Stimulated activated CD4-positive, alpha-beta T cell treated with anti-CD3 and anti-CD28 coated beads, Interleukin-2, amount 100 ng/mL, for 24 hours (primary cell): ENCODE measurements at places on chromosomes 5 and 9.
A peak's percentile ranks its signal among the peaks of the same experiment; 100 is the strongest.

DNA sequence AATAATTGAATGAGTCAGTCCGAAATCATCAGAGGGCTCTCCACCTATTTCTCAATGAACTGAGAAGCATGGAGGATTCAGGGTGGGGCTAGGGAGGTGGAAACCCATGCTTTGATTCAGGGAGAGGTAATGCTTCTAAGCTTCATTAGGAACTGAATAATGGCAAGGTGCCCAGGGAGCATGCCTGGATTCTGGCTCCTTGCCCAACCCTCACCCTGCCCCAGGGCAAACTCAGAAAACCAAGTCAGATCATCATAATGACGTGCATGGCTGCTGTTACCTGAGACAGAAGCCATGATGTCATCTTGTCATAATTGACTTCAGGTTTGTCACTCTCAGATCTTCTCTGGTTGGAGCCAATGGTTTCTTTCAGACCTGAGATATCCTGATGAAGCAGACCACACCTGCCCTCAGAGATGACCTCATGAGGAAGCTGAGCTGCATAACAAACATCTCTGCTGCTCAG lies 199.6 kb downstream of the SYK start:
- peak; percentile 7 for DNase-seq

DNA sequence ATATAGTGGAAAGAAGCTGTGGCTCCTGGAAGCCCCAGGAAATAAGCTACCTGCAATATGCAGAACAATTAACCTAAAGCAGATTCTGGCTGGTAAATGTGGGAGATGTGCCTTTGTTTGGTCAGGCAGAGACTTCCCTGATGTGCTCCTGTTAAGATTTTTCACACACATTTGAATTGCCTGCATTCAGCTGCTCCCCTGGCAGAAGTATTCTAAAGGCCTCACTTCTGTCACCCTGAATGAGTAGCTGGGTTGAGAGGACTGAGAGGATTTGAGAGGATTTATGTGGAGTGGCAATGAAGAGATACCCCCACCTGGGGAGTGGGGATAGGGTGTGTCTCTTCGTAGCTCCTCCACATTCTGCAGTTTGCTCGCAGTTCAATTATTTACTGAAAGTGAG lies 130.5 kb downstream of the ST8SIA4 start:
- DNase-seq: no peak

DNA sequence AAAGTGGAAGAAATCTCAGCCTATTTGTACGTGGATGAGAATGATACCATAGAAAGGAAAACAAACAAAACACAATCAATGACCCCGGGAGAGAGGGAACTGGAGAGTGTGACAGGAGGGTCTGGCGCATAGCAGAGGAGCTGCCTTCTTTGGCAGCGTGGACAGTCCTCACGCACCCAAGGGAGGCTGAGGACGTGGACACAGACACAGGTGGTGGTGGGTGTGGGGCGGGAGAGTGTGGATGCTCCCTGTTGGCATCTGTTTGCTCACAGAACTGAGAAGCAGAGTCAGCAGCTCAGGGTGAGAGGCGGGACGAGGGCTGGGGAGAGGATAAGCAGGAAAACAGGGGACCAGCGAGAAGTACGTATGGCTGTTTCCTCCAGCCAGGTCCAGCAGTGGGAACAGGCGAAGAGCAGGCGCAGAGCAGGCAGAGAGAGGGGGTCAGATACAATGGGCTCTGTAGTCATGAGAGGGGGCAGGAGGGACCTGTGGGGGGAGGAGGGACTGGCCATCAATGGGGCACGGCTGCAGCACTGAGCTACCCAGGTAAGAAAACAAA lies 10.0 kb downstream of the CMBL start:
- no peak for DNase-seq

DNA sequence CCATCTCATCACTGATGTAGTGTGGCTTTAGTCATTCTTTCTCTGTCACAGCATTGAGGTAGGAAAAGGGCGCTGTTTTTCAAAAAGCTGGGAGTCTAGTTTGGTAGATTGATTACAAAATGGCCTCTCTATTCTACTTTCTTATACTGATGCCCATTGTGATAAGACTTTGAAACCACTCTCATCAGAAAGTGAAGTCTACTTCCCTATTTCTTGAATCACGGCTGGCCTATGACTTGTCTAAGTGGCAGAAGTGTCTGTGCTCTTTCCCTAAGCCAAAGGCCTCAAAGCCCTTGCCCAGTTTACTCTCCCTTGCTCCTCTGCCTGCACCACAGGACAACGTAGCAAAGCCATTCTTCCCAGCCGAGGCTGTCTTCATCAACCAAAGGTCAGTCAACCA lies 83.0 kb upstream of the IL33 start:
- no peak for DNase-seq

- no peak for DNase-seq
Measured at GRCh38 chr5:158398360-158399201, 539.6 kb upstream of the CLINT1 start.

GRCh38 chr9:88927510-88927909 lies 63.8 kb upstream of the S1PR3 start:
- no peak for DNase-seq

GRCh38 chr5:208449-209114 lies 9.4 kb downstream of the CCDC127 start:
- DNase-seq: no peak

GRCh38 chr9:121009650-121010049 lies 40.4 kb downstream of the C5 start:
- no peak for DNase-seq

- DNase-seq: no peak
Measured at GRCh38 chr5:42640835-42641234, 115.8 kb upstream of the CCDC152 start.
